ENCODE measurements at places on chromosomes 6 and 20.

DNA sequence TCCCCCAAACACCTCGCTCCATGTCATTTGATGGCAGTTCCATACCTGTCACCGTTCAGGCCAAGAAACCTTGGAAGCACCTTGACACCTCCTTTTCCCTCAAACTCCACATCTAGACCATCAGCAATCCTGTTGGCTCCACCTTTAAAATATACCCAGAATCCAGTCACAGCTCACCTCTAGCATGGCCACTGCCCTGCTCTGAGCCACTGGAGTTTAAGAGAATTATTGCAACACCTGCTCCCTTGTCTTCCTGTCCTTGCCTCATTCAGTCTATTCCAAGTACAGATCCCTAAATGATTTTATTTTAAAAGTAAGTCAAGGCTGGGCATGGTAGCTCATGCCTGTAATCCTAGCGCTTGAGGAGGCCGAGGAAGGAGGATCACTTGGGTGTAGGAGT is 11.6 kb upstream of the TRIB3 start:
- DNase-seq, result no peak

GRCh38 chr6:136494059-136494458 is 56.2 kb downstream of the MAP7 start:
- DNase-seq, result no peak

DNA sequence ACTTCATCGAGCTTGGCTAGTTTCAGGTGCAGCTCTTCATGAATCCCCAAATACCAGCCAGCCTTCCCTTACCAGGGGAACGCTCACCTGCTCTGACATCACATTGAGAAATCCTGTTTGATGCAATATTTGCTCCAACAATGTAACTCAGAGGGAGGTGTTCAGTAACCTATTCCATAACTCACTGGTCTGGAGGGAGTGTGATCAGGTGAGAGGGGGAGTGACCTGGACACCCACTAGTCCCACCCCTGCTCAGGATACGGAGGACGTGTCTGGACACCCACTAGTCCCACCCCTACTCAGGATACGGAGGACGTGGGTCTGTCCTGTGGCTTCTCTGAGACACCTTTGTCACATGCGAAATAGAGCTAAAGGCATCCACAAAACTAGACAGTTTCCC is 70.3 kb downstream of the HUS1B start:
- DNase-seq, result no peak

- no peak for DNase-seq
Measured at GRCh38 chr6:30828027-30828962, 56.0 kb upstream of the DDR1 start.

GRCh38 chr20:41170386-41171105 is 33.2 kb downstream of the PLCG1 start:
- DNase-seq, result no peak

- DNase-seq, result no peak
Measured at GRCh38 chr20:6959900-6960312, 192.4 kb downstream of the BMP2 start.

DNA sequence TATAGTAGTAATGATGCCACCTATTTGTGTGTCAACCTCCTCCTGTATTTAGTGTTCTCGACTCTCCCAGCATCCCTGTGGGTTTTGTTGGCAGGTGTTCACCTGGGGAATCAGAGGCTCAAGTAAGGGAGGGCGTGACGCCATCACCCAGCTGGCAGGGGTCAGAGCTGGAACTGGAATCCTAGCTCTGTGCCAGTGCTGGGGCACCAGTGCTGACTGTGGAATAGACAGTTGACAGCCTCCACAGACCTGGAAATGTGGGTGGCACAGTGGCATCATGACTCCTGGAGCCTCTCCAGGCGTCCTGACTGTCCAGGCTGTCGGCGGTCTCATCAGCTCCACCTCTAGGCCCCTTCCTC is 102.8 kb downstream of the SYCP2 start:
- no peak for DNase-seq

DNA sequence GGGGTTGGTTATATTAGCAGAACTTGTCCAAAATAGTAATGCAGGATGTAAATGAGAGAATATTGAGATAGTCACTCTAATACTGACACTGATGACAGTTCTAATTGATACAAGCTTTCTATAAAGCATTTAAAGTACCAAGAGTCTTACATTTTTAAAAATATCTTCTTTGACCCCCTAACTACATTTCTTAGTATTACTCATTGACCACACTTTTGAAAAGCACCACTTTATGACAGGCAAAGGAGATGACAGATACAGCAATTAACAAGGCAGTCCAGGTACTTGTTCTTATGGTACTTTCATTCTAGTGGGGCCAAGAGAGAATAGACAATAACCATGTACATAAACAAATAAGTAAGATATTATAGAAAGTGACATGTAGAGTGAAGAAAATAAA is 139.4 kb upstream of the EYA4 start:
- DNase-seq, result no peak

GRCh38 chr6:132607544-132608233 is 16.4 kb downstream of the TAAR2 start:
- no peak for DNase-seq

GRCh38 chr6:157261606-157262005 is 61.7 kb downstream of the TMEM242 start:
- DNase-seq, result no peak

DNA sequence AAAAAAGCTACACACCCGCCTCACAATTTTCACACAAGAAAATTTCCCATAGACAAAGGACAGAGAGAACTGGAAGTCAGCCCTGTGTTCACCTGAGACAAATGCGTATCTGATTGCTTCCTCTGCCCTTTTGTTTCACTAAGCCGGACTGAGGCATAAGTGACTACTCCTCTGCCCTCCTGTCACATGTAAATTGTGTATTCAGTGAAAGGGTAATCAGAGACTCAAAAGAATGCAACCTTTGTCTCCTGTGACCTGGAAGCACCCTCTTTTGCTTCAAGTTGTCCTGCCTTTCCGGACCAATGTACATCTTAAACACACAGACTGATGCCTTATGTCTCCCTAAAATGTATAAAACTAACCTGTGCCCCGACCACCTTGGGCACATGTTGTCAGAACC is 483.8 kb upstream of the EYS start:
- no peak for DNase-seq

DNA sequence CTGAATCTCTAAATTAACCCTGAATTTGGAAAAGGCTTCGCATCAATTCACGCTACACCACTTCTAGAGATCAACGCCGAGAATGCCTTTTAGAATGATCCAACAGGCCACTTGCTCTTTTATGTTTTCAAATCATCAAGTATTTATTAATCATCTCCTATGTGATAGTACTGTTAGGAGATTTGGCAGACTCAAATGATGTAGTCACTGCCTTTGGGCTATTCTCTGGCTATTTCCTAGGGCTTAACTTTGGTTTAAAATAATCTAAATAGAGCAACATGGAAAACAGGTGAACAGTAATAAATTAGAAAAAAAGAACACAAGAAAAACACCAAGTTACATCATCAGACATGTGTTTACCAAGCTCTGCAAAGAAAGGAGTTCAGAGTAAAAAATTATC is 140.3 kb downstream of the TENT5A start:
- DNase-seq, result no peak

- no peak for DNase-seq
Measured at GRCh38 chr6:24924580-24925356, 11.0 kb downstream of the RIPOR2 start.

DNA sequence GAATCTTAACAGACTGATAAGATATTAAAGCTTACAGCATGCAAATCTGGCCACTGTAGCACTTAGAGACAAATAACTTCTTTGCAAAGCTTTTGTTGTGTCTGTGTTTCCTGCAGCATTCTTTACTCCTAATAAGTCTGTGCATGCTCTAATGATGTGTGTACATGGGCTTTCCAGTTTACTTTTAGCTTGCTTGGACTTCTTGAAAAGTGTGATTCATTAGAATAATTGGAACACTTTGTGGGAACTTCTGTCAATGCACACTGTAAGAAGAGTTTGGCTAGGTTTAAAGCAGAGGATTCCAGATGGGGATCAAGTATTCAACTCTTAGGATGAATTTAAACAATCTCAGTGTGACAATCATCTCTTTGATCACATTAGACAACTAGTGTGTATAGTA is 22.1 kb upstream of the TINAG start:
- no peak for DNase-seq

- no peak for DNase-seq
Measured at GRCh38 chr6:90462102-90462501, 124.8 kb downstream of the MAP3K7 start.

GRCh38 chr6:41045664-41046063 is 3.4 kb downstream of the TSPO2 start:
- DNase-seq, result no peak

- no peak for DNase-seq
Measured at GRCh38 chr20:48129345-48129942, 344.2 kb upstream of the SULF2 start.

GRCh38 chr6:146961831-146962230 is 242.4 kb upstream of the STXBP5 start:
- no peak for DNase-seq

GRCh38 chr6:118197539-118197938 is 290.5 kb downstream of the SLC35F1 start:
- DNase-seq, result no peak

GRCh38 chr20:24778585-24779031 is 170.5 kb upstream of the CST7 start:
- no peak for DNase-seq

- no peak for DNase-seq
Measured at GRCh38 chr6:155033021-155033791, 38.1 kb downstream of the TIAM2 start.

- no peak for DNase-seq
Measured at GRCh38 chr20:46148313-46149208, 30.4 kb downstream of the CD40 start.

DNA sequence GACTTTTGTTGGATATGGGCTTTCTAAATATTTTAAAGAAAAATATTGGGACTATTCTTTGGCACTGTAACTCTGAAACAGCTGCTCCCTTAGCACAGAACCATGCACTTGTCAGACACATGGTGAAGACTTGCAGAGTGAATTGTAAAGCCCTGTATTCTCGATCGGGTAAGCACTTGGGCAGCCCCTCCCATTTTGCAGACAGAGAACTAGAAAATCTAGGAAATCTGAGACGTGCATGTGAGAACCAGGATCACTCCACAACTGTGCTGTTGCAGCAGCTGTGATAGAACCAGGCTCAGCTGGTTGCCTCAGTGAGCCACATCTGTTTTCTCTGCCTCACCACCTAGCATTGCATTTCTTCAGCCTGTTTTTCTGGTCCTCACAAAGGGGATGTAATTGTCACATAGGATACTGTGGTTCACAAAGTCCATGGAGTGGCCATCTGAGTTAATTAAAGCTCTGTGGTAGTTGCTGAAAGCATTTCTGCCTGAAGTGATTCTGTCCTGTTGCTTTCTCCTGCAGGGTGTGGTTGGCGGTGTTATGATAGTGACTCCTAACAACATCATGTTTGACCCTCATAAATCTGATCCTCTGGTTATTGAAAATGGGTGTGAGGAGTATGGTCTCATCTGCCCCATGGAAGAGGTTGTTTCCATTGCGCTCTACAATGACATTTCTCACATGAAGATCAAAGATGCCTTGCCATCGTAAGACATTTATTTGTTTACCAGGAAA is 71.8 kb upstream of the HINT3 start:
- DNase-seq, result no peak

DNA sequence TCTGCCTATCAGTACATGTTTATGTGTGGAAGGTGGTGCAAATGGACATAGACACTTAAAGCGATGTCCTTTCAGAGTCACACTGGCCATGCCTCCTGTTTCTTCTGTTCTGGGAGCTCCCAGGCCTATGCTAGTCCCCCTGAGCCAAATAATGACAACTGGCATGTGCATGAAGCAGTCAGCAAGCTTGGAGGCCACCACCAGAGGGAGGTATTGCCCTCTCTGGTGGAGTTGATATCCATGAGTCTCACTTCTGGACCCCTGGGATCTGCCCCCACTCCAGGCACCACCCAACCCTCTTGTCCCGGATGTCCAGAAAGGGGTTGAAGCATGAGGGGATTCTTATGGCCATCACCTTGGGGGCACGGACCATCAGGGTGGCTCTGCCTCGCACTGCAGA is 172.2 kb downstream of the AIG1 start:
- DNase-seq, result no peak

DNA sequence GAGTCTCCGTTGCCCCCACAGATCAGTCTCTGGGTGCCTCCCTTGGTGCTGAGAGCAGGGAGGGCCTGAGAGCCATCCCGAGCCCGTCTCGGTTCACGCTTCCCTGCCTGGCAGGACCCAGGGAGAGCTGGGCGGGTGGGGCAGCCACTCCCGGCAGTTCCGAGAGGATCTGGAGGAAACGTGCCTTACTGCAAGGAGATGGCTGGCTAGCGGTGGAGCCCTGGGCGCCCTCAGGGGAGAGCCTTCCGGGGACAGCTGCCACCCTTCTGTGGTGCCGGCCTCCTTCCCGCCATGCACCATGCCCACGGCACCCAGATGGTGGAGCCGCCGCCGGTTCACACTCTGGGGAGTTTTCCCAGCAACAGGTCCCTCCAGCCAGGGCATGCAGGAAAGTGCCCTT is 45.8 kb upstream of the SLCO4A1 start:
- DNase-seq, result no peak

- DNase-seq, result no peak
Measured at GRCh38 chr6:76992553-76992952, 470.7 kb downstream of the HTR1B start.

- no peak for DNase-seq
Measured at GRCh38 chr6:112223070-112223861, 31.1 kb downstream of the LAMA4 start.

DNA sequence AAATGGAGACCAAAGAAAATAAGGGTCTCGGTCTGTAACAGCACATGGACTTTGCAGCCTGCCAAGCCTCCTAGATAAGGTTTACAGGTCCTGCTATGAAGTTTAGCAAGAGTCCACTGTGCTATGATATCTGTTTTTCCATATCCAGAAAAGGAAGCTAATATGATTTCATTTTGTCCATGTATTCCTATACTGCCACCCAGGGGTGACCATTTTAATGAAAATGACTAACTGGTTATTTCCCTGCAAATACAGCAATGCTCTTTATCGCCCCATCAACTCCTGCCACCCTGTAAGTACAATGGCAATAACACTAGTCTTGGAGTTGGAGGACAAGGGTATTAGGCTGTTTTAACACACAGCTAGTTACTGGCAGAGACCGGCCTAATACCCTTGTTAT is 115.2 kb upstream of the GLP1R start:
- no peak for DNase-seq

GRCh38 chr6:18497006-18497405 is 109.9 kb downstream of the RNF144B start:
- no peak for DNase-seq

All from GM12864 (cell line).